ENCODE measurements at places on chromosomes 1 and 21.

DNA sequence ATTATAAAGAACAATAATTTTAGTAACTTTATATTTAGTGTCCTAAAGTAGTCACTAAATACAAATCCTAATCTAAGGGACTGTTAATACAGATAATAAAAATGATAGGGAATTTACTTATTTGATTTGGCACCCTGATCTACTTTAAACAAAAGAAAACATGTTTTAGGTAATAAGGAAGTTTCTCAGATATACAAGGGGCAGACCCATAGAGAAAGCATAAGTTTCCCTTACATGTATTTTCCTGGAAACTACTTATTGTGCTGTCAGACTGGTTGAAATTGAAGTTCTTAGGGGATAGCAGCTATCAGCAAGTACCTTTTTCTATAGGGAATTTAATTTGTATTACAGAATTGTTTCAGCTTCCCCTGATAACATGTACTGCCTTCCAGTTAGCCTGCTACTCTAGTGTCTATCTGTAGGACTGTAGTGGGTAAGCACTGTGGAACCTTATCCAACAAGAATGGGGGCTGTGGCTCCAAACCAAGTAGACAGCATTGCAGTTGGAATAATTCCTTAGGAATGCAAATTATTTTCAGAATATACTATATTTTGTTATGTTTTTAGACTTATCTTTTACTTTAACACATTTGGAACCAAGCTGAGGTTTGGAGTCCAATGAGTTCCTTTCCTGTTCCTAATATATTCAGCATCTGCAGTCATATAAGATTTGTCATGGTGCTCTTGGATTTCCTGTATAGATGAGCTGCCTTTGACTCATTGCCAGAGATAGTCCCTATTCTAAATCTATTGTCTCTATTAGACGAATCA lies 14.7 kb downstream of the MSH4 start:
- DNase-seq = no peak

- no peak for DNase-seq
Observed at GRCh38 chr1:214086945-214087344, 99.2 kb downstream of the PROX1 start.

DNA sequence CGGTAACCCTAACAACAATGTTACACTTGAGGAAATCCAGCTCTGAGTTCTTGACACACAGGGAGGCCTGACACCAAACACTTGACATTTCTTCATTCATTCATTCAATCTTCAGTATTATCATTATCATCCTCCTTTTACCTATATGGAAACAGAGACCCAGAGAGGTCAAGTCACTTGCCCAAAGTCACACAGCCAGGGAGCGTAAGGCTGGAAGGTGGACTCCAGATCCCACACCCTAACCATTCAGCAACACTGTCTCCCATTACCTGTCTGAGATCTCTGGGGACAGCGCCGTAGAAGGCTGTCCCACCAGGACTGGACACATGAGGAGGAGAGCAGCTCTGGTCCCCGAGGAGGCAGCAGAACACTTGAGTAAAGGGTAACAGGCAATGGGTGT lies 101.4 kb downstream of the SYF2 start:
- no peak for DNase-seq

DNA sequence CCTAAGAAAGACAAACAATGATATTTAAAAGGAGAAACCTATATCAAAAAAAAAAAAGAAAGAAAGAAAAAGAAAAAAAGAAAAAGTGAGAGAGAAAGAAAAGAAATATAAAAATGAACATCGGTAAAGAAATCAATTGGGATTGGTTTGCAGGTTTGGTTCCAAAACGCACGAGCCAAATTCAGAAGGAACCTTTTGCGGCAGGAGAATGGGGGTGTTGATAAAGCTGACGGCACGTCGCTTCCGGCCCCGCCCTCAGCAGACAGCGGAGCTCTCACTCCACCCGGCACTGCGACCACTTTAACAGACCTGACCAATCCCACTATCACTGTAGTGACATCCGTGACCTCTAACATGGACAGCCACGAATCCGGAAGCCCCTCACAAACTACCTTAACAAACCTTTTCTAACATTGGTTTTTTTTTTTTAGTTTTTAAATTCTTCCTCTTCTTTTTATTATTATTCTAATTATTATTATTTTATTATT lies 11.7 kb downstream of the LHX9 start:
- DNase-seq = no peak

DNA sequence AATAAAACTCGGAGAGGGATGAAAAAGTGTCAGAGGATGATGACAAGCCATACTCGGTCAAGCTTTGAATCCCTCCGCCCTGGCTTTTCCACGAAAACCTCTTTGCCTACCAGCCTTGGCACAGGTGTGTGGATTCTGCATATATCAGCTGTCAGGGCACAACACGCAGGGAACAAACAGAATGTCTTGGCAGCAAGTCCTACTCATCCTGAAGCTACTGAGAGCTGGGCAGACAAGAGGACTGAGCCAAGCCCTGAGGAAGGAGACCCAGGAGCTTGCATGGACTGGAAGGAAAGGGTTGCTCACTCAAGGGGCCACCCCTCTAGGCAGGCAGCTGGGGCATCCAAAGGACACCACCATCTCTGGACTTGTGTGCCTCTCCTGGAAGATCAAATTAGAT lies 132.4 kb downstream of the HMGB4 start:
- DNase-seq = no peak

DNA sequence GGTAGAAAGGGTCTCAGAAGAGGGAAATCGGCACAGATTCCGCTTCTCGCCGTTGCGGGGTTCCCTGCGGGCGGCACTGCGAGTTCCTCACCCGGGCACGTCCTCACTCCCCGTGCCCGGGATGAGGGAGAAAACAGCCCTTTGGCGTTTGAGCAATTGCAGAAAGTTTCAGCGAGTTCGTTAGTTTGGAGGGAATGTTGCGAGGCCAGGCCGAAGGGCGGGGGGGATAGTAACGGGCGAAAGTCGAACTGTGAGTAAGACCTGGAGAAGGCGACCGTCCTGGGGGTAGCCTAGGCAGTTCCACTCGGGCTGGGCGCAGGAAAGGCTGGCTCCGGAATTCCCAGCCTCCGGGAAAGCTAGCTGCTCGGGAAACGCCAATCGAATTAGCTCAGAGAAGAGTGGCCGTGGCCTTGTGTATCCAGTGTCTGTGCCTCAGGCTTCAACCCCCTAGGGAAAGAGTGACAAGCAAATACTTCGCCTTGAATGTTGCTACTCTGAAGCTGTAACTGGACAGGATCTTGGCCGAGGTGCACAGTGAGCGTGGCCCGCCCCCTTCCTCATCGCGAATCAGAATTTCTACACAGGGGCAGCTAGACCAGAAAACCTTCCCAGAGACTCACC lies 787 bp downstream of the PTGFR start:
- no peak for DNase-seq

DNA sequence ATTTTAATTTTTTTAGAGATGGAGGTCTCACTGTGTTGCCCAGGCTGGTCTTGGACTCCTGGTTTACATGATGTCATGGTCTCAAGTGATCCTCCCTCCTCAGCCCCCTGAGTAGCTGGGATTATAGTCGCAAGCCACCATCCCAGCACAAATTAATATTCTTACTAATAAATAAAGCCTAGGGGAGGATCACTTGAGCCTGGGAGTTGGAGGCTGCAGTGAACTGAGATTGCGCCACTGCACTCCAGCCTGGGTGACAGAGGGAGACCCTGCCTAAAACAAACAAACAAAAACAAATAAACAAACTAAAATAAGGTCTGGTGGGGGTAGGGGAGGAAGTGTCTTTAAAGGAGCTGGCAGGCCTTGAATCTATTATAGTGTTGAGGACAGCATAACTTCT lies 8.7 kb upstream of the GADD45A start:
- DNase-seq = no peak

- DNase-seq = no peak
Observed at GRCh38 chr1:236802264-236802663, 7.2 kb downstream of the MTR start.
